ENCODE measurements at places on chromosomes 6 and 20.

DNA sequence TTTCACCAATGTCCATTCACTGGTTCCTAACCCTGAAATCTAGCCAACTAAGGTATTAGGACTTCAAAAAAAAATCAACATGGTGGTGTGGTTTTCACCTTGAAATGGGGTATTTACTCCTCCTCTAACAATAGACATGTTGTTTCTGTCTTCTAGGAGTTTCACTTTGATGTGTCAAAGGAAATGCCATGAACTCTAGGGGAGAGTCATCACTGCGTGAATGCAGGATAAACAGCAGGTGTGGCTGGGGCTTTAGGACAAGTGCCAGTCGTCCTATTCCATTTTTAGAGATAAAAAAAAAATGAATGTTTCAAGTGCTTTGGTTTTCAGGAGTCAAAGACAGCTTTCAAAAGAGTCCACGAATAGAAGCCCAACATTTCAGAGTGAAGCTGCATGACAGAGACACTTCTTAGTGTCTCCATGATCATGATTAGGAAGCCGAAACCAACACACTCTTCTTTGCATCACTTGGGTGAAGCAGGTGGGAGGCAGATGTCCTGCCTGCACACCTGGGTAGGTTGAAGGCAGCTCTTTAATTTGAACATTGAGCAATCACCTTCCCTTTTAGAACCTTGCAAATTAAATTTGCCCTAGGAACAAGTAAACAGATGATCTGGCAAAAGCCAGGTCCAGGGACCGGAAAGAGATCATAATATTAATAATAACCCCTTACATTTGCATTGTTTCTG, 328.5 kb upstream of the PRDM1 start:
- DNase-seq, result no peak

DNA sequence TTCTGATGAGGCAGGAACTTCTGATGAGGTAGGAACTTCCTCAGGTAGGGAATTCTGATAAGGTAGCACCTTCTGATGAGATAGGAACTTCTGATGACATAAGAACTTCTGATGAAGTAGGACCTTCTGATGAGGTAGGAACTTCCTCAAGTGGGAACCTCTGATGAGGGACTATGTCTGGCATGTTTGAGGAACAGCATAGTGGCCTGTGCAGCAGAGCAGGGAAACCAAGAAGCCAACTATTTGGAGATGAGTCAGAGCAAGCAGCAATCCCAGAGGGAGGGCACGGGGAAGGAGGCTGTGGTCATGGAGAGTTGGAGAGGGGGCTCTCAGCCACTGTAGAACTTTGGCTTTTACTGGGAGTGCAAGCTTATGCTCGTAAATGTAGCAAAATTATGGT, 132.4 kb downstream of the CFAP61 start:
- DNase-seq, result no peak

GRCh38 chr6:110882274-110882619, 7.7 kb downstream of the AMD1 start:
- no peak for DNase-seq

GRCh38 chr6:109714611-109715010, 23.5 kb downstream of the FIG4 start:
- no peak for DNase-seq

DNA sequence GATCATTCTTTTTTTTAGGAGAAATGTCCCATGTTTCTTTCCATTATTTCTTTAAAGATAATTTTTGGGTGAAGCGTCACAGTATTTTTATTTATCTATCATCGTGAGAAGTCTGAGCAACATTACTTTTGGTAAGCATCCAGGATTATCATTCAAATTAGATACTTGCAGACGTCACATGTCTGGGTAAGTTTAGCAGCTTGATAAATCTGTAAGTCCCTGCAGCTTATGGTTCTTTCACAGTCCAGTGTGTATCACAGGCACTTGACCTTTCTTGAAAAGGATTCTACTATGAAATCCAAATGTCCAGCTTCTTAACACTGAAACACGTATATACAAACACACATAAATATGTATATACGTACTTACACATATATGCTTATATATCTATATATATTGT, 359.4 kb downstream of the ESR1 start:
- DNase-seq, result no peak

GRCh38 chr6:137700161-137700560, 166.9 kb upstream of the TNFAIP3 start:
- DNase-seq, result no peak

DNA sequence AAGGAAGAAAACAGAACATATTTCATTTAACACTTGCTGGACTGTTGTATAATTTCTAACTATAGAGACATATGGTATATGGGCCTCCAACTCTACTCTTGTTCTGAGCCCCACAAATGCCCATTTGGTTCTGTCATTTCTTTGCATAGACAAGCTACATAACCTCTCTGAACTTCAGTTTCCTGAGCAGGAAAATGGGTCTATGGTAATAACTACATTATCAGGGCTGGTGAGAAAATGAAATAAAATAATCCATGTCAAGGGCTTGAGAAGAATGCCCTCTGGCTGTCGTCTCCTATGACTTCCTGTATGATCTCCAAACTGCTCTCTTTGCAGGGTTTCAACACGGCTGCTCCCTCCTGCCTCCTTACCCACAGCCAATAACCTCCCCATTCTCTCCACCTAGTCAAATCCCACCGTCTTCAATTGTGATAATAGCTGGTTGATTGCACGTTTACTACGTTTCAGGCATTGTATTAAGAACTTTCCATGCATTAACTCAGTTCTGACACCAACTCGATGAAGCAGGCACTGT, 12.0 kb downstream of the ZCCHC3 start:
- no peak for DNase-seq

- no peak for DNase-seq
Observed at GRCh38 chr20:33183312-33183711, 15.4 kb downstream of the BPIFA2 start.

DNA sequence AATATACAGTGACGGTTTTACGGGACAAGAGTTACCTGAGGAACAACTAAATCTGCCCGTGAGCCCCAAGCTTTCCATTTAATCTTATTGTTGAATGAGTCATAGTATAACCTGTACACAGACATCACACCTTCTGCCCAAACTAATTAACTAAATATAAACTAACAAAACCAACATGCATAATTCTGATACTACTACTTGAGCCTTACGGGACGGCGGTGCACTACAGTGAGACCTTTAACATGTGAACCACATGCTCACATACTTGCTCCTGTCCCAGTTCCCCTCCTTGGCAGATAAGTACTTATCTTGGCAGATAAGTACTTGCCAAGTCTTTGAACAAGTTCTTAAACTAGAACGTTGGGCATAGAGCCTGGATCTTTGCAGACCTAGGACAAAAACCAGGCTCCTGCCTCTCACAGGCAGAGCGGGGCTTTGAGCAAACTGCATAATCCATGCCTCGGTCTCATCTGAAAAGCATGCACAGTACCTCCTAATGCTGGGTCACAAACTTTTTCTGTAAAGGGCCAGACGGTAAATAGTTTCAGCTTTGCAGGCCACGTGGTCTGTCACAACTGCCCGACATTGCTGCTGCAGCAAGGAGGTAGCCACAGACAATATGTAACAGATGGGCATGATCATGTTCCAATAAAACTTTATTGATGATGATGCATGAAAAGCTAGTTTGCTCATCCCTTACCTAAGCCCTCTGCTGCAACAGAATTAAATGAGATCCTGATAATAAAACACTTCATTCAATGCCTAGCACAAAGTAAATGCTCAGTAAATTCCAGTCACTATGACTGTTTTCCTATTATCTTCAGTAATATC, 23.0 kb downstream of the ZNF217 start:
- no peak for DNase-seq

- no peak for DNase-seq
Observed at GRCh38 chr20:31790401-31790800, 28.8 kb upstream of the MYLK2 start.

GRCh38 chr6:108564178-108564577, 3.5 kb downstream of the FOXO3 start:
- DNase-seq, result peak; percentile 95

GRCh38 chr20:53922901-53923314, 147.5 kb downstream of the BCAS1 start:
- no peak for DNase-seq

- DNase-seq, result no peak
Observed at GRCh38 chr6:104483225-104483834, 376.4 kb downstream of the HACE1 start.

GRCh38 chr6:79949233-79949632, 1.9 kb upstream of the ELOVL4 start:
- DNase-seq, result peak; percentile 36

- DNase-seq, result no peak
Observed at GRCh38 chr20:25297141-25297905, 49.4 kb downstream of the PYGB start.

DNA sequence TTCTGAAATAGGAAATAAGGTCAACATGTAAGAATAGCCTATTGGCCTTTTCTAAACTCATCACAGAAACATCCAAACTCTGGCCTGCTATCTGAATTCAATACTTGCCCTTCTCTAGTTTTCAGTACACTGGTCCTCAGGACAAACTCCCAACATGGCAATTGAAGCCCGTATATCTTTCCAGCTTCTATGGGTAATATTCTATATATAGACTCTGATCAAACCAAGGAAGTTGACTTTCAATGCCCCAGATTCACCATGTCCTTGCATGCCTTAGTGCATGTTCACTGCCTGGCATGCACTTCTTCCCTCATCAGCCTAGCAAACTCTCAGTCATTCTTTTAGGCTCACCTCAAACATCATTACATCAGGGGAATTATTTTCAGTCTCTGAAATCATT, 73.2 kb downstream of the RSPO3 start:
- no peak for DNase-seq

DNA sequence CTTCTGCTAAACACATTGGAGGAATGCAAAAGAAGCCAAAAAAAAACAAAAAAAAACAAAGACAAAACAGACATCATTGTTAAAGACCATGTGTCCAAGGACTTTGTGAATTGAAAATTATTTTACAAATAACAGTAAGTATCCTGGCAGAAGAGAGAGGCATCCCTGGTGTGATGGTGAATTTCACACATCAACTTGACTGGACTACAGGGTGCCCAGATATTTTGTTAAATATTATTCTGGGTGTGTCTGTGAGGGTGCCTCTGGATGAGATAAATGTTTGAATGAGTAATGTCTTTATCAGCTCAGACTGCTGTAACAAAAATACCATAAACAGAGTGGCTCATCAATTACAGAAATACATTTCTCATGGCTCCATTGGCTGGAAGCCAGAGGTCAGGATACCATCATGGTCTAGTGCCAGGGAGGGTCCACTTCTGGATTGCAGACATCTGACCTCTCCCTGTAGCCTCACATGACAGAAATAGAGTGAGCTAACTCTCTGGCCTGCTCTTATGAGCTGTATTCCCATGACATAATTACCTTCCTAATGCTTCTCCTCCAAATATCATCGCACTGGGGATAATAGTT, 12.2 kb upstream of the C6orf118 start:
- no peak for DNase-seq

GRCh38 chr20:34045294-34045693, 51.6 kb downstream of the RALY start:
- no peak for DNase-seq

- DNase-seq, result no peak
Observed at GRCh38 chr6:20879121-20879520, 344.9 kb downstream of the CDKAL1 start.

- DNase-seq, result no peak
Observed at GRCh38 chr6:158311193-158311592, 1.1 kb upstream of the TULP4 start.

DNA sequence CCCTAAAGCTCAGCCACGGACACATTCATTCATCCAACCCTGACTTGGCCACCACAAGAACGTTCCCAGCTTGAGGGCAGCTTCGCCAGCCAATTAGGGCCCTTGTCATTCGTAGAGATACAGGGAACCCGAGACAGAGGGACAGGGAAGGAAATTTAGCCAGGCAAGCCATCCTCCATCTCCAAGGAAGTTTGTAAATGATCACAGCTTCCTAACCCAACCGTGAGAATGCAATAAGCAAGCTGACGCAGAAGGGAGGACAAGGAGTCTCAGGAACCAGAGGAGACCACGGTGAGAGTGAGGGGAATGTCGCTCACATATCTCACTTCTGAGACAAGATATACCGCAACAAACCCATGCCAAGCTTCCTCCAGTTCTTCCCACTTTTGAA, 1.4 kb downstream of the TRAM2 start:
- no peak for DNase-seq

DNA sequence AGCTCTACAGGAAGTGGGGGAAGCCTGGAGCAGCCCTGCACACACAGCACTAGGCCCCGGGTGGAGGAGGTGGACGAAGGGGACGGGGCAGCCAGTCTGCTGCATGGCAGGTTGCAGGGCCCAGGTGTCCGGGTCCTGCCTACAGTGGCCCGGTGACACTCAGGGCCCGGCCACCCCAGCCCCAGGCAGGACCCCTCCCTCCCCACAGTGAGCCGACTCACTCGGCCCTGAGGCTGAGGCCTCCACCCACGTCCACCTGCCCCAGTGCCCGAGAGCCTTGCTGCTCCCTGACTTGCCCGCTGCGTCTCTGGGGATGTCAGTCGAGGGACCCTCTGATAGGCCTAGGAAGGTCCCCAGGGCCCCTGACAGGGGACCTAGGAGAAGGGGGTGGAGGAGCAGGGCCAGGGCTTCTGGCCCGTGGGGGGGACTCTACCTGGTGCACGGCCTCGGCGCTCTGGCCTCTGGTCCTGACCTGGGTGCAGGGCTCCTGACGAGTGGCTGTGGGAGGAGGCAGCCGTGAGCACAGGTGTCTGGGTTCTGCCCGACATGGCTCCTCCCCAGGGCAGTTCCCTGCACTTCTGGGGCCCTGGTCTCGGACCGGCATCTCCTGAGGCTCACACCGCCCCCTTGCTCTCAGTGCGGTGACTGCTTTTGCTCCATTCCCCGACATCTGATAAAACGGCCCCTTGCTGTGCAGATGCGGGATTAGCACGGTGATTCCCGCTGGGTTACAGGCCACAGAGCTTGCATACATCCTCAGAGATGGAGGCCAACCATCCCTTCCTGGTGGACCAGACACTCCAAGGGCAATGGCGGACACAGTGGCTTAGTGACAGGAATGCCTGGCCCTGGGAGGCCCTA, 20.1 kb downstream of the FRMD1 start:
- no peak for DNase-seq

GRCh38 chr6:131063028-131063763, at the start of gene EPB41L2:
EPB41L2 (minus strand) TSS chr6:131063245; CDS start chr6:130956485, 106,760 bp downstream.
- no peak for DNase-seq

GRCh38 chr20:10733122-10733521, 59.3 kb upstream of the JAG1 start:
- DNase-seq, result peak; percentile 66
